ENCODE measurements at places on chromosomes 16 and 17.

DNA sequence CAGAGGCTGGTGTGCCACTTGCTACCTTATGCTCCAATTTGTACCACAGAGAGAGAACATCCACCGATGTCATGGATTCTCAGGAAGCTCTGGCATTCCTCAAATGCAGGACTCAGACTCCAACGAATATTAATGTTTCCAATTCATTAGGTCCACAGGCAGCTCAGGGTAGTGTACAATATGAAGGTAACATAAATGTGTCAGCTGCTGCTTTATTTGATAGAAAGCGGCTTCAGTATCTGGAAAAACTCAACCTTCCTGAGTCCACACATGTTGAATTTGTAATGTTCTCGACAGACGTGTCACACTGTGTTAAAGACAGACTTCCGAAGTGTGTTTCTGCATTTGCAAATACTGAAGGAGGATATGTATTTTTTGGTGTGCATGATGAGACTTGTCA is 16.1 kb downstream of the SLFN5 start:
- no peaks in the 10 kb centered on the region for H3K36me3 ChIP-seq
- H3K4me1 ChIP-seq, result no peaks in the 10 kb centered on the region
- H3K4me3 ChIP-seq, result no peak overlapping the region

- no peak overlapping the region for H3K27ac ChIP-seq
- no peaks in the 10 kb centered on the region for H3K4me1 ChIP-seq
- peaks cover 2% of the 10 kb centered on the region for H3K36me3 ChIP-seq
- DNase-seq, result peak; percentile 77
These were observed 5.9 kb upstream of the SDK2 start for GRCh38 chr17:73650140-73650539.

DNA sequence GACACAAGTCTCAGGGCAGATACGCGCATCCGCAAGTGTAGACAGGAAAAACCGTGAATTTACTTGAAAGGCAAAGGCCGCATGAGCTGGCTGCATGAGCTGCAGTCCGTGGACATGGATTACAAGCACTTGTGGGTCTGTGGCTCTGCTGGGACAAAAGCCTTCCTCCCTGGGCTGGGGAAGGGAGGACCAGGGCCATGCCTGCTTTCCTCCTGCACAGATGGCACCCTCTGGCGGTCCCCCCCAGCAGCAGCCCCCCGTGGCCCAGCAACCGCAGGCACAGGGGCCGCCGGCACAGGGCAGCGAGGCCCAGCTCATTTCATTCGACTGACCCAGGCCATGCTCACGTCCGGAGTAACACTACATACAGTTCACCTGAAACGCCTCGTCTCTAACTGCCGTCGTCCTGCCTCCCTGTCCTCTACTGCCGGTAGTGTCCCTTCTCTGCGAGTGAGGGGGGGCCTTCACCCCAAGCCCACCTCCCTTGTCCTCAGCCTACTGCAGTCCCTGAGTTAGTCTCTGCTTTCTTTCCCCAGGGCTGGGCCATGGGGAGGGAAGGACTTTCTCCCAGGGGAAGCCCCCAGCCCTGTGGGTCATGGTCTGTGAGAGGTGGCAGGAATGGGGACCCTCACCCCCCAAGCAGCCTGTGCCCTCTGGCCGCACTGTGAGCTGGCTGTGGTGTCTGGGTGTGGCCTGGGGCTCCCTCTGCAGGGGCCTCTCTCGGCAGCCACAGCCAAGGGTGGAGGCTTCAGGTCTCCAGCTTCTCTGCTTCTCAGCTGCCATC is 1.7 kb upstream of the MRPL12 start:
- H3K27me3 ChIP-seq, result no peaks in the 10 kb centered on the region
- H3K27ac ChIP-seq, result no peak overlapping the region
- peak overlapping the region; percentile 93 for H3K4me3 ChIP-seq
- 0 out of 2 replicates have a peak, but pooled peaks cover 4% of the 10 kb centered on the region for H3K4me1 ChIP-seq

GRCh38 chr16:80947708-80948625 is 58.7 kb downstream of the CMC2 start:
- H3K27ac ChIP-seq, result no peak overlapping the region
- H3K4me1 ChIP-seq, result no peaks in the 10 kb centered on the region
- no peak overlapping the region for H3K4me3 ChIP-seq
- H3K36me3 ChIP-seq, result no peaks in the 10 kb centered on the region

- H3K27me3 ChIP-seq, result no peaks in the 10 kb centered on the region
- H3K4me3 ChIP-seq, result no peak overlapping the region
- peaks cover 6% of the 10 kb centered on the region for H3K4me1 ChIP-seq
- no peak overlapping the region for H3K27ac ChIP-seq
These were observed 177.1 kb upstream of the WSCD1 start for GRCh38 chr17:5892921-5893675.
